ENCODE measurements at places on chromosomes 6 and 20.

DNA sequence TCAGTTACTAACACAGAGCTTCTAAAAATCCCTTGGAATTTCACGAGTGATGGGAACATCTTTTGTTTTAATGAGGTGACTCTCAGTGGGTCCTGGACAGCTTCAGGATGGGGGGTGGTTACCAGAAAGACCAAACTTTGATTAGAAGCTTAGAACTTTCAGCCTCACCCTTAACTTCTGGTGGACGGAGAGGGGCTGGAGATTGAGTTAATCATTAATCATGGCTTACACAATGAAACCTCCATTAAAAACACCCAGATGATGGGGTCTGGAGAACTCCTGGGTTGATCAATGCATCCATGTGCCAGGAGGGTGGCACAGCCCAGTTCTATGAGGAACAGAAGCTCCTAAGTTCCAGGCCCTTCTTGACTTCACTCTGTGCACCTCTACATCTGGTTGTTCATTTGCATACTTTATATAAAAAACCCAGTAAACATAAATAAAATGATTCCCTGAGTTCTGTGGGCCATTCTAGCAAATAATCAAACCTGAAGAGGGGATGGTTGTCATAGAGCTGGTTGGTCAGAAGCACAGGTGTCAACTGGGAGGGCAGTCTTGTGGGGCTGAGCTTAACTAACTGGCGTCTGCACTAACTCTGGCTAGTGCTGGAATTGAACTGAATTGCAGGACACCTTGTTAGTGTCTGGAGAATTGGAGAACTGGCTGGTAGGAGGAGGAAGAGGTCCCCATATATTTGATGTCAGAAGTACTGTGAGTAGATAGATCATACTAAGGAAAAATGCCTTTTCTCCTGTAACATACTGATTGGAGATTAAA is 10.3 kb downstream of the RMND1 start:
- no peak for DNase-seq

DNA sequence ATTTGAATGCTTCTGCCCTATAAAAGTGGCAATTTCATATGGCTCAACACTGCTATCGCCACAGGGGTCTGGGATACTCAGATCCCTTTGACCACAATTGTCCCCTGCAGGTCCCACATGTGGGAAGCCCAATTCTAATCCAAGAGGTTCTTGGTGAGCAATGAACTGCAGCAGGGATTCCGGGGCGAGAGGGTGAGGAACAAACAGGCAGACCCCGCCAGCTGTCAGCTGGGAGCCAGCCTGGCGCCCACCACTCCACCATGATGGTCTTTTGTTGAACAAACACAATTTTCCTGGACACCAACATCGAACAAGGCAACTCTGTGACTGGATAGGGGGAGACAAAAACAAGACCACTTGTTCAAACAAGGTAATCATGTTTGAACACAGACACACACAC is 80.5 kb downstream of the TMEM242 start:
- DNase-seq = no peak

DNA sequence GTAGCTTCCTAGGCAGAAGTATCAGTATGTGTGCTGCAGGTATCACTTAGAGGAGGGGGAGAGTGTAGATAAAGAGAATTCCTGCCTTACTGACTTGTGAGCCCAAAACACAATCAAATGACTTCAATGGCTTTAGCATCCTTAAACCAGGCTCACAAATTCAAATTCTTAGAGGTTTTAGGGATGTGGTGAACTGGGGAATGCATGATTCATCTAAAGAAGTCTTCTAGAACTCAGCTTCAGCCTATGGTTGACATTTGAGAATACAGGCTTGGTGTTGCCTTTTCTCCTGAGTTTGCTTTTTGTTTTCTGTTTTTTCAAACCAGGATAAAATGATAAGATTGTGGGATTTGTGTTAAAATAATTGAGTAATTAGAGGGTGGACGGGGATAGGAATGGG is 14.4 kb downstream of the SNRPC start:
- DNase-seq = peak; percentile 72

- DNase-seq = peak; percentile 22
Observed at GRCh38 chr6:37624606-37625574, 72.8 kb downstream of the MDGA1 start.

DNA sequence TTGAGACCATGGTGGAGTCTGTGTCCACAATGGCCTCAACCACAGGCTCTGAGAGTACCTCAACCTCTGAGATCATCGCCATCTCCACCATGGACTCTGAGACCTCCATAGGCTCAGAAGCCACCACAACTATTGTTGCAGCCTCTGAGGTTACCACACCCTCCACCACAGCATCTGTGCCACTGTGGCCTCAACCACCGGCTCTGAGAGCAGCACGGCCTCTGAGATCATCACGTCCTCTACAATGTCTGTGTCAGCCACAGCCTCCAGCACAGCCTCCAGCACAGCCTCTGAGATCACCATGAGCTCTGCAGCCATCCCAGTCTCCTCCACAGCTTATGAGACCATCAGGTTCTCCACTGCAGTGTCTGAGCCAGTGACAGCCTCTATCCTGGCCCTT is 19.4 kb upstream of the MUC21 start:
- no peak for DNase-seq

DNA sequence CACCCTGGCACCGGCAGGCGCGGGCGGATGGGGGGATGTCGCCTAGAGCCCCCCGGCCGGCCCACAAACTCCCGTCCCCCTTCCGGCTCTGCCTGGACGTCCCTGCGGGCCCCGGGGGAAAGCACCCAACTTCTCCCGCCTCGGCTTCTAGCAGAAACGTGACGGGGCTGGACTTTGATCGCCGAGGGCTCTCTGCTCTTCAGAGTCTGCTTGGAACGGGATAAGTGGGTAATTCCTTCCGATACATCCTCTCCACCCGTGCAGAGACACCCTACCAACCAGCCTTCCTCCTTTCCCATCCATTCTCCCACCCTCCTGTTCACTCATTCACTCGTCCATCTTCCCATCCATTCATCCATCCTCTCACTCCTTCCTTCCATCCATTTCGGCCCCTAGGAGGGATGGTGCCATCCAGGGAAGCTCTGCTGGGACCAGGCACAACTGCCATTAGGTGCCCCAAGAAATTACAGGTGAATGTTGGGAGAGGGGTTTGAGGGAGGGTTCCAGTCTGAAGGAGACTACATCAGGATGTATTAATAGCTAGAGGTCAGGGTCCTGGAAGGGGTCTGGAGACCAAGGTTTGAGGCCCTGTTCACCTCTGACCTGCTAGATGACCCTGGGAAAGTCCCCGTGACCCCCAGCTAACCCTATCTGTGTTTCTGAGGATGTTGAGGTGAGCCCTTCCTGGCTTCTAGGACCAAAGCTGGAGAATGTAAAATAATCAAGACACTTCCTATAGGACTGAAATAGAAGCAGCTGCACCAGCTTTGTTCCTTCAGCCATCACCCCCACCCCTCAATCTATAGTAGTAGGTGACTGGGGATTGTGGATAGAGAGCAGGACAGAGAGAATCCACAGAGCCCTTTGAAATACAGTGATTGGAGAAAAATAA is 538 bp downstream of the TTLL9 start:
- DNase-seq = no peak

- DNase-seq = no peak
Observed at GRCh38 chr20:40305303-40305702, 383.7 kb downstream of the MAFB start.

- DNase-seq = no peak
Observed at GRCh38 chr6:135990855-135991464, 139.5 kb downstream of the PDE7B start.

DNA sequence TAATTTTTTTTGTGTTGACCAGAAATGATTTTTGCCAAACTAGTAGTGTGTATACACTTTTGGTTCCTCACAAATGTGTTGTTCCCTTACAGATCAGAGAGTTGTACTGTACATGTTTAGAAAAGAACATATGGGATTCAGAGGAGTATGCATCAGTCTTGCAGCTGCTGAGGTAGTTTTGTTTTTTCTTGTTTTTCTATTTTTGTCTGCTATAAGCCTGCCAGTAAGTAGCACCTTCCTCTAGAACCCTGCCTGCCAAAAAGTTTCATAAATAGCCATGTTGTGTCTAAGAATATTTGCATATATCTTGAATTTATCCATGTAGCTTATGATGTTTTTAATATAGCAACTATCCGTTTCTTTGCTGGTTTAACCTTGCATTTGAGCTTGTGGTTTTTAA is 46.4 kb downstream of the ORC3 start:
- DNase-seq = no peak

- no peak for DNase-seq
Observed at GRCh38 chr6:157552081-157552747, 171.2 kb downstream of the ZDHHC14 start.

DNA sequence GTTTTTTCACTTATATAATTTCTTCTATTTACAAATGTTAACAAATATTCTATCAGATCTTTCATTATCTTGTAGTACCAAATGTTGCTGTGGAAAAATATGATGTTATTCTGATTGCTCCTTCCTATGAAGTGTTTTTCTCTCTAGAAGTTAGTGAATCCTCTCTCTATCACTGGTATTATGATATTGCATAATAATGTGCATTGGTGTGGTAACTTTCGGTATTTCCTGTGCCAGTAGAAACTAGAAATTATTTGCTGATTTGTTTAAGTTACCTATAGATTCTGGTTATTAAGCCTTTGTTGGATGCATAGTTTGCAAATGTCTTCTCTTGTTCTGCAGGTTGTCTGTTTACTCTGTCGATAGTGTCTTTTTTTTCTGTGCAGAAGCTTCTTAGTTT is 342.5 kb downstream of the CENPW start:
- DNase-seq = no peak

- DNase-seq = no peak
Observed at GRCh38 chr6:158471339-158471738, 88.6 kb upstream of the TMEM181 start.

DNA sequence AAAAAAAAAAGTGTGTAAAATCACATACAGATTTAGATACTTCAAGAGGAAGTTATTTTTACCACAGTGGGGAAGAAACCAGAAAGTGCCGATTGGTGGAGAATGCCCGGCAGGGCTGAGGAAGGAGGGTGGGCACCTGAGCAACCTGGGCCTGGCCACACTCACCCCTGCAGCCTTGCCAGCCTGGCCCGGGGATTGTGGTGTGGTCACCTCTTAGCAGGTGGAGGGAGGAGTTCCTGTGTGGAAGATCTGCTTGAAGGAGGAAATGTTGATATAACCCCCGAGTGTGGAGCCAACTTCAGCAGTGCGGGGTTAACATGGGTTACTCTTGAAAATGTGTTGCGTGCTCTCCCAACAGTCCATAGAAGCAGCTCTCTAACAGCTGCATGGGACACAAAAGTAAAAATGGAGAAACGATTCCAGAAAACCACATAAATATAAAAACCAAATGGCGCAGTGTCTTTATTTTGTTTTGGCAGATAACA is 14.7 kb downstream of the UST start:
- no peak for DNase-seq

GRCh38 chr20:9015984-9016324 is 52.9 kb upstream of the PLCB4 start:
- peak; percentile 75 for DNase-seq

DNA sequence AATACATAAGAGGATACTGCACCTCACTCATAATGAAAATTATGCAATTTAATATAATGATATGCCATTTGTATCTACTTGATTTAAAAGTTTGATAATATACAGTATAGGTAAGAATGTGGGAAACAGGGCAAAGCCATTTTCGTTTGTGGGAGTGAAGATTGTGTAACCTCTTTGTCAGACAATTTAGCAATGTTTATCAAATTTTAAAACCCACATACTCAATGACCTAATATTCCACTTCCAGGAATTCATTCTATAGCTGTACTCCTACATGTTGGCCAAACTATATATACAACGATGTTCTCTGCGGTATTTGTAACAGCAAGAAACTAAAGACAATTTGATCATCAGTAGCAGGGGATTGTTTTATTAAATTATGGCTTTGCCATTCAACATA is 17.8 kb upstream of the FKBP5 start:
- no peak for DNase-seq

GRCh38 chr6:5230081-5230480 is 30.7 kb downstream of the LYRM4 start:
- no peak for DNase-seq

GRCh38 chr6:12232821-12233220 is 57.3 kb upstream of the EDN1 start:
- no peak for DNase-seq

DNA sequence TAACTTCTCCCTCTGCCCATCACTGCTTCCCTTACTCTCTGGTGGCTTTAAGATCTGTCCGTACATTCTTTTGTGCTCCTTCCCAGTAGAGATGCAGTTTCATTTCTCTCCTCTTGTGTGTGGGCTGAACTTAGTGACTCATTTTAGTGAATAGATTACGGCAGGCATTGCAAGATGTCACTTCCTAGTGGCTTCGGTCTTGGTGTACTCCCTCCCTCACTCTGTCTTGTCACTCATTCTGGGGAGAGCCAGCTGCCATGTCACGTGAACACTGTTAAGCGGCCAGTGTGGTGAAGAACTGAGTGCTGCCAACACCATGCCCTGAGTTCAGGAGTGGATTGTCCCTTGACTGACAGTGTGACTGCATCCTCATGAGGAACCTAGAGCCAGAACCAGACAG is 115.9 kb downstream of the OTOR start:
- DNase-seq = peak; percentile 22

- DNase-seq = peak; percentile 59
Observed at GRCh38 chr20:41422953-41423352, 56.3 kb upstream of the EMILIN3 start.

DNA sequence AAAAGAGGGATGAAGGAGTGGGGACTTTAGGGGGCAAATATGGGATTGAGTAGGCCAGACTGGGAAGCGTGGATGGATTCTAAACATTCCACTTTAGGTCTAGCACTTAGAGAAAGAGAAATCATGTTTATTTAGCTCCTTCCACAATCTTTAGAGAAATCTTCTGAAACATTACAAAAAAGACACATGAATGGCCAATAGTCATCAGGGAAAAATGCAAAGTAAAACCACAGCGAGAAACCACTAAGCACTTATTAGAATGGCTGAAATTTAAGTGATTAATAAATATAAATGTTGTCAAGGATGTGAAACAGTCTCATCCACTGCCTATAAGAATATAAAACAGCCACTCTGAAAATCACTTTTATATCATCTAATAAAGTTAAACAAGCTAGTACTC is 46.9 kb downstream of the HLA-A start:
- DNase-seq = peak; percentile 31

DNA sequence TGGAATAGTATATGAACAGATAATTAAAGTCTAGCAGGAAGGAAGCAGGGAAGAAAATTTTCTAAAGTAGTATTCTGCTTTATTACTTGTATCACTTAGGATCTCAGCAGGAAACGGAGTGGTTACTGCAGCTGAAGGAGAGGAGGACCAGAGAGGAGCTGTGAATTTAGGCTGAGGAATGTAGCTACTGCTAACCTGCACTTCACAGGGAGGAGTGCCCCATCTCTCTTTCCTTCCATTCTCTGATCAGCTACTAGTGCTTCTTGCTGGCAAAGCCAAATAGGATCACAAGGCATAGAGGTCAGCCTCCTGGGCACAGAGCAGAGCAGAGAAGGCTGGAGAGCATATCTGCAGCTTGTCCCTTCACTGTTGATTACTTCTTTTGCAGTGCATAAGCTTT is 205.3 kb upstream of the ASCC3 start:
- no peak for DNase-seq

DNA sequence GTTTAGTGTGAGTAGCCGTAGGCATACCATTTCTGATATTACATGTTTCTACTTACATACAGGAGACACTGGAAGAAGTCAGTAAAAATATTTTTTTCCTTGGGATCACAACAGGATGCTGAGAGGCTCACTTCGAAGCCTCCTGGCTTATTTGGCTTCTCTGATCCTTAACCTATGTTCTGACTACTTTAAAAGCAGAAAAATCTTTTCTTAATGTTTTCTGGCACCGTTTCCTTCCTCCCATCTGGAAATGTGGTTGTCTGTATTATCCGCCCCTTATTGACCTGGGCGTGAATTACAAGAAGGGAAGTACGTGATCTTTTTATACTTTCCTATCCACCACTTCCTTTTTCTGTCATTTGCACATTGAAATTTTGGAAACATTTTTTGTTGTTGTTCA is 379.6 kb downstream of the COL12A1 start:
- DNase-seq = no peak

All from fibroblast of skin of scalp (primary cell).